Uterus (tissue), 4 donors: ENCODE measurements at places on chromosomes 7 and 10.

DNA sequence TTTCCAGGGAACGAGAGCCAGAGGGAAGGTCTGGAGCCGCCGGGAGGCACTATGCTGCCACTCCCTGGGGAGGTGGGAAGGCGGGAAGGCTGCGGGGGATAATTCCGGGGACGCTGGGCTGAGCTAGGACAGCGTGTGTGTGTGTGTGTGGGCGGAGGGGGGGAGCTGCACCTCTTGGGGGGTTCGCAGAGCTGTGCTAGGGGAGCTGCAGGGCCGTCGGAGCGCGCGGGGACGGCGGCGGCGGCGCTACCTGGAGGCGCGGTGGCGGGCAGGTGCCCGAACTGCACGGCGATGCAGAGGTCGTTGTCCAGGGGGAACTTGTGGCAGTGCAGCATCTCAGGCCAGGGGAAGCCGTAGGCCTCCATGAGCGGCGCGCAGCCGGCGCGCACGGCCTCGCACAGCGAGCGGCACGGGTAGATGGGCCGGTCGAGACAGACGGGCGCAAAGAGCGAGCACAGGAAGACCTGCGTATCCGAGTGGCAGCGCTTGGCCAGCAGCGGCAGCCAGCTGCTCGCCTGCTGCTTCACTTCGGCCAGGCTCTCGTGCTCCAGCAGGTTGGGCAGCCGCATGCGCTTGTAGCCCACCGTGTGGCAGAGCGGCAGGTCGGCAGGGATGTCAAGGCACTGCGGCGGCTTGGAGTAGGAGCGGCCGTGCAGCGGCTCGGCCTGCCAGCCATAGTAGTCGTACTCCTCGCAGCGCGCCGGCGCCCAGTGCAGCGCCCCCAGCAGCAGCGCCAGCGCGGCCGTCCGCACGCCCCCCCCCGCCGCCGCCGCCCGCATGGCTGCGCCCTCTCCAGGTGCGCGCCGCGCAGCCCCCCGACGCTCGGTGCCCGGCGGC is 526 bp downstream of the SFRP5 start:
- DNase-seq: no peak

GRCh38 chr7:84204655-84205054 is 10.1 kb upstream of the SEMA3A start:
- no peak for DNase-seq

- DNase-seq: no peak
Observed at GRCh38 chr7:80087051-80087770, 47.4 kb upstream of the GNAI1 start.

- DNase-seq: no peak
Observed at GRCh38 chr10:119659951-119660350, 8.8 kb downstream of the BAG3 start.

- peak; percentile 21 for DNase-seq
Observed at GRCh38 chr10:21495002-21495751, 30.3 kb downstream of the SKIDA1 start.
